ENCODE measurements at places on chromosomes 7 and 10. TPM values are rescaled to one million over a fixed set of nuclear protein-coding genes. Genes with fewer than 3 reads are reported as not detected.

GPR37 gene
- 10.5 TPM for total RNA-seq

PDE6C gene
- total RNA-seq: not detected

CYP3A5 gene
- not detected for total RNA-seq

UTF1 gene
- not detected for total RNA-seq

GNAT3 gene
- total RNA-seq: not detected

CCDC136 gene
- 9.8 TPM for total RNA-seq

PLPP4 gene
- 10.7 TPM for total RNA-seq

RRP12 gene
- 44.2 TPM for total RNA-seq

FGFBP3 gene
- 0.69 TPM for total RNA-seq

OR2AE1 gene
- total RNA-seq: 0.18 TPM

CYP2C8 gene
- not detected for total RNA-seq

SYT15B gene
- total RNA-seq: 0.06 TPM

ITPRID1 gene
- total RNA-seq: not detected

CFAP69 gene
- 6.6 TPM for total RNA-seq

BTBD16 gene
- not detected for total RNA-seq

GPNMB gene
- total RNA-seq: not detected

DLD gene
- 53.6 TPM for total RNA-seq

SKIDA1 gene
- total RNA-seq: 0.17 TPM

RINT1 gene
- 20.8 TPM for total RNA-seq

ZNF107 gene
- total RNA-seq: 4.8 TPM

SCD gene
- total RNA-seq: 121 TPM

SPDYE16 gene
- not detected for total RNA-seq

SVIL gene
- 27.2 TPM for total RNA-seq

IFIT2 gene
- 6.9 TPM for total RNA-seq

IRF5 gene
- total RNA-seq: 15.3 TPM

KEL gene
- total RNA-seq: not detected

All from PC-3 (cell line).